Central memory CD8-positive, alpha-beta T cell (primary cell): ENCODE measurements at places on chromosomes 6 and 20.

DNA sequence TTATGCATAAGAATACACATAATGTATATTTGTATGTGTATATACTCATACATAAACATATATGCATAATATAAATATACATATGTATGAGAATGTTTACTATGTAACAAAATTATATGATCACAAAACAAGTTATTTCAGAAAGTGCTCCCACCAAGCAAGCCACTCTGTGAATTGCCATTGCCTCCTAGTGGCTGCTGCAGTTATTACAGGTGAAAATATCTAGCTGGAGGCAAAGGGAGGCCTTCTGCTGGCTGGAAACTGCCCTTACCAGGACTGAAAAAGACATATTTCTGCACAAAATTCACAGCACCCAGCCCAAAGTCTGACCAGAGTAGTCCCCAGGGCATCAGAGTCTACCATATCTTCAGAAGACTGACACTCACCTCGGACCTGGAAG lies 14.4 kb upstream of the ADAM33 start:
- DNase-seq: no peak

DNA sequence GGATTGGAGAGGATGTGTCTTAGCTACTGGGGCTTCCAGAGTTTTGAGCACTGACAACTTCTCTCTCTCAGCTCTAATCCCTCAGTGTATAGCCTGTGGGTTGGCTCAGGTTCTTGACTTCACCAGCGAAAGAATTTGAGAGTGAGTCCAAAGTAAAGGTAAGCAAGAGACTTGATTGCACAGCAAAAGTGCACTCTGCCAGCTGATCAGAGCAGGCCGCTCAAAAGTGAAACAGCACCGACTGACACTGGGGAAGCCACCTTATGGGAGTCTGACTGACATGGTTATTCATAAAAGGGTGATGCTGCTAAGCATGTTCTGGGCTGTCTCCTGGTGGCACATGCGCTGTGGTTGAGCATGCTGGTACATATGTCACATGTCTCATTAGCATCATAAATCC lies 389.5 kb downstream of the CBLN4 start:
- DNase-seq: no peak

- peak; percentile 38 for DNase-seq
Observed at GRCh38 chr6:24936641-24937317, 1.0 kb upstream of the RIPOR2 start.

- DNase-seq: no peak
Observed at GRCh38 chr6:117194978-117195377, 70.4 kb upstream of the VGLL2 start.

GRCh38 chr6:44668976-44669934 lies 281.7 kb downstream of the CDC5L start:
- DNase-seq: no peak

DNA sequence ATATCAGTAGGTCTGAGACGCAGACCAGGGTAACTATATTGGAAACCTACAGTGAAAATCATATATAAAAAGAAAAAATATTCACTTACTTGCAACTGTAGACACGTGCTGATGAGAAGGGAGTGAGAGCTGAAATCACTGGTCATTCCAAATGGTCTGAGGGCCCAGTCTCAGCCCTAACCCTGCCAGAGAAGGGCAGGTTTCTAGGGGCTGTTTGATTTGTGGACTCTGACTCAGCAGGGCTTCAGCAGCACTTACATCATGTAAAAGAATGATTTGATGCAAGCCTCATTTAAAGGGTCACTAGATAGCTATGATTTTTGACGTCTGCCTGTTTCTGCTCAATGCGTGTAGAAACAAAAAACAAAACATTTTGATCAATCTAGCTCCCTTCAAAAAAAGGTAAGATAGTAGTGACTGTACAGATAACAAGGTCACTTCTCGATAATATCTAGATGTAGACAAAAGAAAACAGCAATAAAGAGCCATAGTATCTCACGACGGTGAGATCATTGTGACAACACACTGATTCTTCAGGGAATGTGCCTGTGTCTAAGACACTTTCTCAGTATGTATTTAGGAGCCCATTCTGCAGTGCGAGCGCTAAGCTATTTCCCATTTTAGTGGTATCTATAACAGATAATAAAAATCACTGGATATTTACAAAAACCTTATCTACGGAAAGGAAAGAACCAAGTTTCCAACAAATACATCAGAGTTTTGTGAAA lies 307.2 kb downstream of the HIVEP2 start:
- DNase-seq: no peak

DNA sequence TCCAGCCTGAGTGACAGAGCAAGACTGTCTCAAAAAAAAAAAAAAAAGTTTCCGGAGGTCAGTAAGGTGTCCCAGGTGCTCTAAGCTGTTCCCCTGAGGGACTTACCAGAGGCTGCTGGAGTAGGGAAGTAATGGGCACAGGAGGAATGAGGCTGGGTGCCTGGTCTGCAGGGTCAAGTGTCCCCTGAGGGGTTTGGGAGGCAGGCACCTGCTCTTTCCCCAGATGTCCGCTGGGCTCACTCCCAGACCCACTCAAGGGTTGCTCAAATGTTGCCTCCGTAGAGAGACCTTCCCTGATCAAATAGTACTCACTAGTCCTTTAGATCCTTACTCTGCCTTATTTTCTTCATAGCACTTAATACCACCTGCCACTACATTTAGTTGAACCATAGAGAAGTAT lies 5.4 kb upstream of the MAPK13 start:
- DNase-seq: no peak

- no peak for DNase-seq
Observed at GRCh38 chr6:17480476-17480875, 87.1 kb downstream of the CAP2 start.

- DNase-seq: no peak
Observed at GRCh38 chr6:125868678-125869395, 78.1 kb downstream of the NCOA7 start.

DNA sequence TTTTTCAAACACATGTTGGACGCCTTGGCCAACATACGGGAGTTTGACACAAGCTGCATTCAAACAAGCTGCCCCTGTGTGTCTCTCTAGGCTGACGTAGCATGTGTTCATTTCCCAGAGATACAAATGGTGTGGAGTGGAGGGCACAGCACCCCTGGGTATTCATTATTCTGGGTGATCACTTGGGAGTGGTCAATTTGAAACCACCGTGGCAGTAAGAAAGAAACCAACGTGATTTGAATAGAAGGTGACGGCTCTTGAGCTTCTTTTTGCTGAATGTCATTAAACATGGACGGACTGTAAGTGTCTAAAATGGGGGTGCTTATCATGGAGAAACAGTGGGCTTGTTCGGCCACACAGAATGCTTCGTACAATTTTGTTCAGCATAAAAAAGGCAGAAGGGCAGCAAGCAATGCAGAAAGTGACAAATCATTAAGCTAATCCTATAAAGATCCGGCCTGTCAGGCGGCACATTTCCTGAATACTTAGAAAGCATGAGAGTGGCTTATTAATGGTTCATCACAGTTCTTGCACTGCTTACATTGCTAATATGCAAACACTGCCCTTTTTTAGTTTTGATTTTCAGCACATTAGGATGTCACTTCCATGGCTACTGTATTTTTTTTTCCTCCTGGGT lies 1261.9 kb upstream of the CITED2 start:
- no peak for DNase-seq

- DNase-seq: no peak
Observed at GRCh38 chr20:16672299-16672698, 57.5 kb upstream of the SNRPB2 start.

GRCh38 chr20:49290608-49291191 lies 12.8 kb upstream of the ZNFX1 start:
- no peak for DNase-seq

DNA sequence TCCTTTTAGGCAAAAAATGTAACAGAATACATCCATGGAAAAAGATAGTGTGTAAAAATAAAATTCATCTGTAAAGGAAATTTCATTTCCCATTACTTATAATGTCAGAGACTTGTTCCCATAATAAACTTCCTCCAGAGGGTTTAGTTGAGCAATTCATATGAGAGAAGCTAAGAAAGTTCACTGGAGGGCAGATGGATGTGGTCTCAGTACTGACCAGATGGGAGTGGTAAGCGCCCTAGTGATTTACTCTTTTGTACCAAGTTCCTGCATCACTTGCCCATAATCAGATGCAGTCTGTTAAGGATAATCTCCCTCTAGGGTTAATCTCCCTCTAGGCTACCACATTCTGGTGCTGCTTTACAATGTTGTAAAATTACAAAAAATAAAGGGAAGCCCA lies 61.7 kb downstream of the ESF1 start:
- no peak for DNase-seq

GRCh38 chr20:24935140-24935539 lies 13.9 kb upstream of the CST7 start:
- no peak for DNase-seq

DNA sequence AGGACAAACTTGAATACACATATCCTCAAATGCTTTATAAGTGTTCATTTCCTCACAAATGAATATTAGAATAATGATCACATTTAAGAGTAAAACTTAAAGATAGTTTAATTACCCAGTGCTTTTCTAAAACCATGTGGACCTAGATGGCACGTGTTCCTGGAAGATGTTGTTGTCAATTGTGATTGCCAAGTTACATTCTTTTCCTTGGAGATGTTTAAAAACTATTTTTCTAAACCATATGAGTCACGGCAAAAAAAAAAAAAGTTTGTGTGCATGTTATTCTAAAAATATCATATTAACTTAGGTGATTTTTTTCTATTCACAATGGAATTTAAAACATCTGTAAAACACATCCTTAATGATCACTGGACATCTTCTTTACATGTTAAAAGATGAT lies 51.1 kb downstream of the RCAN2 start:
- DNase-seq: no peak

GRCh38 chr6:33273924-33274902 lies 2.3 kb downstream of the RPS18 start:
- no peak for DNase-seq

GRCh38 chr6:156161471-156161870 lies 615.7 kb upstream of the ARID1B start:
- DNase-seq: no peak

DNA sequence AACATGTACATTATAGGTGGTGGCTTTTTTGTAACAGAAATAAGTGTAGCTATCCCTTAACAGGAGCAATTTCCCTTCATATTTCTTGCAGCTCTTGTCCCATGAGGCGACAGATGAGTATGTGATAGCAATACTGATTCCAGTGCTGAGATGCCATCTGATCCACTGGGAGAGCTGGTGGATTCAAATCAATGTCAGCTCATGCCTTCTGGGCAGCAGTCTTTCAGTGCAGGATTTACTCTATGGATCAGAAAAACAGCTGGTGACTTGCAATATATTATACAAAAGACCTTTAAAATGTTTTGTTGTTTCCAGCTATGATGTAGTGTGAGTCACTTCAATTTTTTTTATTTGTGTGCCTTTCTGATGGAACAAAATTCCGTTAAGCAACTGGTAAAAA lies 259.9 kb upstream of the SASH1 start:
- no peak for DNase-seq

DNA sequence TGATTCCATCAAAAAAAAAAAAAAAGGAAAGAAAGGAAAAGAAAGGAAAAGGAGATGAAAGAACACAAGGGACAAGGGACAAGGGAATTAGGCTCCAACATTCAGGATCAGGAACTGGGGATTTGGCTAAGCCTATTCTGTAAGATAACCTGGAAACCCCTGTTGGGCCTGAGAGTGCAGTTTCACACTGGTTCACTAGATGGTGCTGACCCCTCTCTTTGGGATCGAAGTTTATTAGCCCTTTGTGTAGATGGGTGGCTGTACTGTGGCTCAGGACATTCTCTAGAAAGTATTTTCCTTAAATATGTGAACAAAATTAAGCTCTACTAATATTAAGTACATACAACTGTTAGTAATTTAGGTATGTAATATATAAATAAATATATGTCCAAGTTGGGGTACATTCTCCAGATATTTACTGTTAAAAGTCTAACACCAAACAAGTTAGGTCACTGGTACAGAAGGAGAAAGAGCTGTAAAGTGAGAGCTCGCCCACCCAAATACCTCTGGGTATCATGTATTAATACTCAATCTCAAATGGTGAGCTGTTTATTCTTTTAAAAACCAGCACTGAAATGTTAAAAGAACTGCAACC lies 6.3 kb downstream of the OR2A4 start:
- DNase-seq: no peak

- no peak for DNase-seq
Observed at GRCh38 chr6:106894978-106895702, 79.4 kb downstream of the CD24 start.

DNA sequence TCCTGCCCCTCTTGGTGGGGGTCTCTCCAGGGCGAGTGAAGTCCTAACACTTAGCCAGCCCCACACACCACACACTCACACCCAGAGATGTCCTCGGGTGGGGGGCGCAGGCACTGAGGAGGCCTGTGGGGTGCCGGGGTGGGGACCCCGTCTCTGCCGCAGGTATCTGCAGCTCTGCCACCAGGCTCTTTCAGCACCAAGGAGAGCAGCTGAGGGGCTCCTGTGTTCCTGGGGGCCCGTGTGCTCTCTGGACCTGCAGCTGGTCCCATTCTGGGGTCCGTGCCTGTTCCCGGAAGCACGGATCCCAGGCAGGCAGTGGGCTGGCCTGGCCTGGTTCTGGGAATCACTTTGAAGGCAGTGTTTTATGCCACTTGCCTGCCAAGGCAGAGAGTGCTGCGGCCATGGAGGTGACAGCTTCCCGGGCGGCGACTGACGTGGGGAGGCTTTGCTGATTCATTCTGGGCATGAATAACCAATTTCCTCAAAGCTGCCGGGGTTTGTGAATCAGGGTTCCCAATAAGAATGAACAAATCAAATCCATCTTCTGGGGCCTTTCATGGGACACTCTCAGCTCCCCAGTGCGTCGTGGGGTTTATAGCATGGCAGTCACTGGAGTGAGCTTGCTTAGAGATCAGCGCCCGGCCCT lies 54.4 kb upstream of the SLCO4A1 start:
- DNase-seq: no peak

- no peak for DNase-seq
Observed at GRCh38 chr6:124991764-124992295, 29.6 kb downstream of the RNF217 start.

DNA sequence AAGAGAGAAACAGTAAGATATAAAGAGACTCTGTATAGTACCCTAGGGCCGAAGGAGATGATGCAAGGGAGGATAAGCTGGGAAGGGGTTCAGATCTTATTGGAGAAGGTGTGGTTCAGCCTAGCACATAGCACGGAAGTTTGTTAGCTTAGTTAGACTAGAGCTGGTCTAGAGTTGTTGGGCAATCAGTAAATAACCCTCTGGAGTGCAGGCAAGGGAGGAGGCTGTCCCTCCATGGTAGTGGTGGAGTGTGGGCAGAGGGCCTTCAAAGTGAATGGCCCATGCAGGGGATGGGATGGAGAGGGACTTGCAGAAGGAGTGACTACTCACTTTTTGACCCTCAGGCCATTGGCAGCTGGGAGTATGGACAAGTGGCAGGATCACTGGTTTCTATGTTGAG lies 20.0 kb downstream of the TULP4 start:
- DNase-seq: no peak

- no peak for DNase-seq
Observed at GRCh38 chr6:69584913-69585729, 211.7 kb downstream of the LMBRD1 start.
